ENCODE measurements at places on chromosomes 11 and 22.

DNA sequence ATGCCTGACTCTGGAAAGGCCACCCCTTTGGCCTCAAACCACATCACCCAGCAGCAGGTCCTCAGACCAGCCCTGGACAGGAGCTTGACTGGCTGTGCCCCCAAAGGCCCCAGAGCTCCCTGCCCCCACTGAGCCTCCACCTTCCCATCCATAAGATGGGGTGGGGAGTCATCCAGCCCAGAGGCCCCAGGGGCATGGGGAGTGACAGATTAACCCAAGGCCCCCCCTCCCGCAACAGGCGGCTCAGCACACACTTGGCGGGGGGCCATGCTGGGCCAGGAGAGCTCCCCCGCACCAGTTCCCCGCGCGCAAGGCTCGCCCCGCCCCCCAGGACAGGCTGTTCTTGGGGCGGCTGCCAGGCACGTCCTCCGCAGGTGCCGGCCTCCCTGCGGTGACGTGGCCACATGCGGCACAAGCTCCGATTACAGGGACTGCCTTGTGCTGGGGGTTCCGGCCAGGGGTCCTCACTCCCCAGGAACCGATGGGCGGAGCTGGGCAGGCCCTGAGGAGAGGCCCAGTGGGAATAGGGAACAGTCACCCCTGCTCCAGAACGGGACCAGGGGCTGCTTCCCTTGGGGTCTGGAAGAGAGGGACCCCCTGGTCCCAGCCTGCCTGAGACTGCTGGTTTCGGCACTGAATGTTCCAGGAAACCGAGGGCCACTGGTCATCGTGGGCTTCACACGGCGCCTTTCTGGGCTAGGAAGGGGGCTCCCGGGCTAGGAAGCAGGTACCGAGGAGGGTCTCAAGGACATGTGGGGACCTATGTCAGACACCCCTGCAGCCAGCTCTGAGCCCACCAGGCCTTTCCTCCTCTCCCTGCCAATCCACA is 5.1 kb upstream of the CDKN1C start:
- DNase-seq = no peak

- no peak for DNase-seq
These were observed 190.7 kb upstream of the NECTIN1 start for GRCh38 chr11:119919656-119920055.

DNA sequence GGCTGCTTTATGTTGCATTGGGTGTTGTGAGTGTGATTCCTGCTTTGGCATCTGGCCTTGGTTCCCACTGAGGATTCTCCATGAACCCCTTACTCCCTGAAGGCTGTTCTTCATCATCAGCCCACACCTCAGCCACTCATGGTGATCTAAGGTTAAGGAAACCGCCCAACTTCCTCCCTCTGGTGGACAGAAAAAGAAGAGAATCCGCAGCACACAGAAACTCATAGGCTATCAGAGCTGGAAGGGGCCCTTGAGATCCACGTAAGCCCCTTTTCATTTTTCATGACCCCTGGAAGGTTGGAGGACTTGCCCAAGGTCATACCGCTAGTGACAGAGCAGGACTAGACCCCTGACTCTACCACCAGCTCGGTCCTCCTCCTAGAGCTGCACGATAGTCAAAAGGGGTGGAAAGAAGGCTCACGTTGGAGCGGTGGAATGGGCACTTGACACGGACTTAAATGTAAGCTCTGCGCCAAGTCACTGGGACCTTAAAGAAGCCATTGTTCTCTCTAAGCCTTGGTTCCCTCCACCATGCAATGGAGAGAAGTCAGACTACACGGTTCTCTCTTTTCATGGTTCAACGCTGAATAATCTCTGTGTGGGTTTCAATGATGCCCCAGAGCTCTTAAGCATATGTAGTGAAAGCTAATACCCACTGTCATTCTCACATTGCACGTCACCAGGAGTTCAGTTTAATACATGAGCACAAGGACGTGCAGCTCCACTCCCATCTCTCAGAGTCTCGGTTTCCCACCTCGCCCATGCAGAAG is 83.6 kb upstream of the CRTAM start:
- peak; percentile 55 for DNase-seq

- DNase-seq = no peak
These were observed 31.4 kb downstream of the PPM1F start for GRCh38 chr22:21921184-21921721.

- no peak for DNase-seq
These were observed 580.5 kb upstream of the CHORDC1 start for GRCh38 chr11:90803366-90803765.

GRCh38 chr11:66559142-66559865 is 9.1 kb downstream of the CTSF start:
- no peak for DNase-seq

DNA sequence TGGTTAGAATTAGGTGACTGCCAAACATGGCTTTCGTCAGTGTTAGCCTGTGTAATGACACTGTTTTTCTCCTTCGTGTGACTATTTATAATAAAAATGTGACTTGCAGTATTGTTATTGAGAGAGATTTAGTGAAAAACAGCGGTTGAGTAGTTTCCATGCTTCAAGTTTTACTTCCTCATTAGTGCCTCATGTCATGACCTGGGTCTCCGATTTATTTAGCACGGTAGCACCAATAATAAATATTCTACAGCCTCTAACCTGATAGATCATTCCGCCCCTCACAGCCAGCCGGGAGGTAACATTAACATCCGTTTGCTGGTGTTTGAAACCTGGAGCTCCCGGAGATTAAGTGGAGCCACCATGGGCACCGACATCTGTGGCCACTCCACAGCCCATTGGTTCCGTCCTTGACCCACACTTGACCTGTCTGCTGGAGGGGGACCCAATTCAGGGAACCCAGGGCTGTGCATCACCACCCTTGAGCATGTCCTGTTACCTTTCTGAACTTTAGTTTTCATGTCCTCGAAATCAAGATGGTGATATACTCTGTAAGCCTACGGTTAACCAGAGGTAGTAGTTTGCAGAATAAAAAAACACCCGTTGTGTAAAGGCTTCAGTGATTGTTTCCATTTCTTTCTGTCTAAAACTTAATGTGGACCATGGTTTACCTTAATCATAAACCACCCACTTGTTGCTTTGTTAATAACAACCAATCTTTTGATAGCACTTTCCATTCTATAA is 104.1 kb downstream of the ATXN10 start:
- DNase-seq = no peak

GRCh38 chr22:32842486-32842885 is 41.0 kb downstream of the TIMP3 start:
- DNase-seq = no peak

DNA sequence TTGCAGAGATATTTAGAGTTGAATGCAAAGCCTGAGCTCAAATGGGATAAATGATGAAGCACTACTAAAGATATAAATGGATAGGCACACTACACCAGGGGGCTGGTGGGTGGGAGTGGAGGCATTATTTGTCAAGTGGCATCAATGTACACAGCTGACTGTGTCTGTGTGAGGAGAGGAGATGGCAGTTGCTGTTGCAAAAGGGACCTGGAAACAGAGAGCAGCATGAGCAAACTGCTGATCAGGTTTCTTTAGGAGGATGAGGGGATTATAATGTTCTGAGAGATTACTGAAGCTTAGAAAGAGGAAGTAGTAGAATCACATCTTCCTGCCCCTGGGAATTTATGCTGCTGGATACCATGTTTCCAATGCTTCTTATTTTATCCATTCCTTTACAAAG is 39.4 kb upstream of the LIN7C start:
- no peak for DNase-seq

DNA sequence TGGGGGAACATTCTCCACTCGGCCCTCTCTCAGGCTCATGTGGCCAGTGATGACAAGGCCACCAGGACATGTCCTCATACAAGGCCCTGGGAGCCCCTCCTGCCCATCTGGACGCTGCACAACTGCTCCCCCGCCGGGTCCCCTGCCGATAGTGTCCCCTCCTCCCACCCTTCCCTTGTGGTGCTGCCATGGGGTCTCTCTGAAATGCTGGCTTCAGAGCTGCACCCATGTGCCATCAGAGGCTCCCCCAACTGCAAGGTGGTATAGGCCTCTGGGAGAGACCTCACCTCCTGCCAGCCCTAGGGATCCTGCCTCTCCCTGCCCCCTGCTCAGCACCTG is 113.0 kb downstream of the KCNQ1OT1 start:
- no peak for DNase-seq

DNA sequence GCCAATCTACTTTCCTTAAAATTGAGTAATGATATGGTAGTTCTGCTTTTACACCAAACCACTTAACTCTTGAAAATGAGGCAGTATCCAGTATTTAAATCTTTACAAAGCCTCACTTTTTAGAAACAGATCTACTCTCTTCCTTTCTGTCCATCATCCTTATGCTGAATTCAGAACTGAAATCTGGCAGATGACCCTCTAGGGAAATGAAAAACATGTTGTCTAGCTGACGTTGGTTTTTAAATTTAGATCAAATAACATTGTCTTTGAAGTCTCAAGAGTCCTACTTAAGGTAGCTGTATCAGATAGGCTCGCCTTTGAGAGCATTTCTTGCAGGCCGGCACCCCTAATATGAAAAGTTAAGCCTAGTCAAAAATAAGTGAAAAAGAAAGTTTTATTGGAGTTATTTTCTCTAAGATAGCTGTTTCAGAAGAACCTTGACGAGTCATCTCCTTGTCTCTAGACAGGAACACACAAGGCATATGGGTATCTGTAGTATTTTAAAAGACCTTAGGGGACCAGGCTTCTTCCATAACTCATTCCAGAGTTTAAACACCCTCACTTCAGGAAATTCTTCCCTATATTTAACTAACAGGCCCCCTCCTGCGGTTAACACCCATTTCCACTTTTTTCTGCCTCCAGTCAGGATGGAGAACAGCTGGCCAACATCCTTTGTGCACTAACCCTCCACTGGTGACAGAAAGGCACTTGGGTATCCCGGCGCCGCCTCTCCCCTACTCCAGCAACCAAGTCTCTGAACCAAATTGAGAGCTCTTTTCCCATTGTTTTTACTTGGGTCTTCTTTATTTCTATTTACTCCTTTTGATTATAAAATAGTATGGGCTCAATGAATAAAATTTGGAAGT is 81.2 kb downstream of the WNT11 start:
- DNase-seq = no peak

DNA sequence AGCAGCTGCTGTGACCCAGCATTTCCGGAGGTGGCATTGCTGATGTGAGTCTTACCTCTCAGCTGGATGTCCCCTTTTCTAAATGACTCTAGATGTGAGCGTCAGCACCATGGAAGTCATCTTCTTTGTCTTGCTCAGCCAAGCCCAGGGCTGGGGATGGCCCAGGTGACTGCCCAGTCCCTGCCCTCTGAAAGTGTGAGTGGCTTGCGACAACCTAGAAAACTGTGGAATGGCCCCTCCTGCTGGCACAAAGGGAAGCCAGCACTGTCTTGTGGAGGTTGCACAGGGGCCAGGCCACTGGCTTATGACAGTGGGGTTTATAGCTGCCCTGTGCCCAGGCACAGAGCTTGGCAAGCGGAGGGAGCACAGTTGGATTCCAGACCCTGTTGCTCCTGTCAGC is 6.2 kb downstream of the TUB start:
- no peak for DNase-seq

DNA sequence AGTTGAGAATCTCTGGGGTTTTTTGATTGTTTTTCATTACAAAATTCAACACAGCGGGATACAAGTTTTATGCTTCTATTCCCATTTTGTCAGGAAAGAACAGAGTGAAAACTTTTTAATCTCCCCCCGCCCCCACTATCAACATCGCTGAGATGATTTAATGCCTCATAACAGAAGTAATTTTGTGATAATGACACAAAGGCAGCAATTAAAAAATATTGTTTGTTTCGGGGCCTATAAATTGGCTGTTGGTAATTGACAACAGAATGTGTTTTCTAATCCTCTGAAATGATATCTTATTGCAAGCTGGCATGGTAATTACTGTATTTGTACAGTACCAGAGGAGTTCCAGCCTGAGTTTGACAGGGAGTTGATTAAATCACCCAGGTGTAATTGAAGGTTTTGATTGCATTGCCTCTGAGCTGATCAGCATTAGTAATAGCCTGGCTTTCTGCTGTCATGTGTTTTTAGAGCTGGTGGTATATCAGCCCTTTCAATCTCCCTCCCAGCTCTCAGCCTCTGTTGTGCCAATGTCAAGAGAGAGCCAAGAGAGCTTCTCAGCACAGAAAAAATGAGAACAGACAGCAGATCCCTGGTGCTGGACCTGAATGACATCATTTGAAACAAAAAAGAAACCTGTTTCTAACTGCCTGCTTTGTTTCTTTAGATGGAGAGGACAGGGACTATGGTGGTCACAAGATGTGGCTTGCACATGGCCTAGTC is 265.1 kb downstream of the FAM76B start:
- DNase-seq = no peak

DNA sequence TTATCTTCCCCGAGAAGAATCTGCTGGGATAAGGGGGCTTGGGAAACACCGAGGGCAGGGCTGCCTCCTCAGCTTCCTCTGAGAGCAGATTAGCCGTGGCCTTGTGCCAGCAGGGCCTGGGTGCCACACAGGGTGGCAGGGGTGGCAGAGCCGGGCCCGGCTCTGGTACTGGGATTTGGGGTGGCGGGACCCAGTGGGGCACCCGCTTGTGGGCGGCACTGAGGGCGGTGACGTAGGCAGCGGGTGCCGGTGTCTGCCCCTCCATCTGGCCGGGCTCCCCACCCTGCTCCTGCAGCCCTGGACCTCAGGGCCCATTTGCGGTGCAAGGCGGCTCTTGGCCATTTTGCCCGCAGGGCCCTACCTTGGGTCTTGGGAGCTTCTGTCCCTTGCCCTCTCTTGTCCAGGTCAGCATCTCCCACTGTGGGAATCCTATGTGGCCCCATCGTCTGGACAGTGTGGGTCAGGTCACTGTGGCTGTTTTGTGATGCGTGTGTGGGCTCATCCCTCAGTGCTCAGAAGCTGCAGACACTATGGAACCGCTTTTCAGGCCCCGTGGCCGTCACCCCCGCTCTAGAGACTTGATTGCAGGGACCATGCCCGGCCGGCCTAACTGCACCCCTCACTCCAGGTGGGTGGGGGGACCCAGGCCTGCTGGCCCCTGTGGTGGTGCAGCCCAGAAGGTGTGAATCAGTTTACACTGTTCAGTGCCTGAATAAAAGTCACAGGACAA is 29.7 kb upstream of the KRTAP5-6 start:
- no peak for DNase-seq

DNA sequence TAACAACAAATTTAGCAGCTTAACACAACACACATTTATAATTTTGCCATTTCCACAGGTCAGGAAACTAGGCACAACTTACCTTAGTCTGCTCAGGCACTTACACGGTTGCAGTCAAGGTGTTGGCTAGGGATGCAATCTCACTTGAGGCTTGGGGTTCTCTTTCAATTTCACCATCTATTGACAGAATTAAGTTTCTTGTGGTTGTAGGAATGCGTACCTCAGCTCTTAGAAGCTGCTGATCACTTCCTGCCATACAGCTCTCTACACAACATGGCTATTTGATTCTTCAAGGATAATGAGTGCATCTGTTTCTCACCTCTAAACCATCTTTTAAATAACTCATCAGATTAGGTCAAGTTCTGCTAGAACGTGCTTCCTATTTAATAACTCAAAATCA is 968.1 kb downstream of the LRRC4C start:
- no peak for DNase-seq

Measured in CD14-positive monocyte (primary cell).